Astrocyte of the cerebellum (primary cell): ENCODE measurements at places on chromosomes 7 and 10.

DNA sequence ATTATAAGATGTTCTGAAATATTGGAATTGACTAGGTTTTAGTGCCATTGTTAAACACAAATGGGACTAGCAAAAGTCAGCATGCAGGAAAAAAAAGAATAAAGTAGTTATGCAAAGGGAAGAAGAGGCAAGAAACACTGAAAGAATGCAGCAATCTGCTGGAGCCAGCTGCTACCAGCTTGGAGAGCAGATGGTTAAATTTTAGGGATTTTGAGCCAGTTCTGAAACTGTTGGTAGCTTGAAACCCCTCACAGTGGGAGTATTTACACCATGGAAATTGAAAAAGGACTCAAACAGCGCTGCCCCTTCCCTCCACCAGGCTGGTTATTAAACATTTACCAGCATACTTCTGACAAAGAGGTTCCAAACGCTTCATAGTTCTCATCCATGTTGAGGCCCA, 41.0 kb downstream of the SCRN1 start:
- DNase-seq = no peak

DNA sequence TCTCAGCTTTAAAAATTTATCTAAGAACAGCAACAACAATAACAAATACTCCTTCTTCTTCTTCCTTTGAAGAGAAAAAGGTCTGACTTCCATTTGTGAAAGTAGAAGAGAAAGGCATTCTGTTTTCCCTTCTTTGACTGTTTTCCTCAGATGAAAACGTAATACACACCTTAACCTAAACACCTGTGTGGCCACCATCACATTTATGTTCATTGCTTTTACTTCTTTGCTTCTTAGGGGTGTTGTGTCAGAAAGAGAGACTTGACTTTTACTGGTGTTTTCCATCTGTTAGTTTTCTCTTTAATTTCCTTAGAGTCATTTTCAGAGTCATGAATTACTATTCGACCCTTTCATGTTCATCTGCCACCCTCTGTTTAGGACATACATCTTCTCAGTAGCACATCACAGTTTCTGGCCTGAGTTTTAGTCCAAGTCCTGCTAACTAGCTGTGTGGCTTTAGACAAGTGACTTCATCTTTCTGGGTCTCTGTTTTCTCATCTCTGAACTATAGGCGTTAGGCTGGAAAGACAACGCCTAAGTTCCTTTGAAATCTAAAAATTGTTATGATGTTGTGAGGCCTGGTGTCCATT, 283.8 kb downstream of the GATA3 start:
- DNase-seq = no peak

DNA sequence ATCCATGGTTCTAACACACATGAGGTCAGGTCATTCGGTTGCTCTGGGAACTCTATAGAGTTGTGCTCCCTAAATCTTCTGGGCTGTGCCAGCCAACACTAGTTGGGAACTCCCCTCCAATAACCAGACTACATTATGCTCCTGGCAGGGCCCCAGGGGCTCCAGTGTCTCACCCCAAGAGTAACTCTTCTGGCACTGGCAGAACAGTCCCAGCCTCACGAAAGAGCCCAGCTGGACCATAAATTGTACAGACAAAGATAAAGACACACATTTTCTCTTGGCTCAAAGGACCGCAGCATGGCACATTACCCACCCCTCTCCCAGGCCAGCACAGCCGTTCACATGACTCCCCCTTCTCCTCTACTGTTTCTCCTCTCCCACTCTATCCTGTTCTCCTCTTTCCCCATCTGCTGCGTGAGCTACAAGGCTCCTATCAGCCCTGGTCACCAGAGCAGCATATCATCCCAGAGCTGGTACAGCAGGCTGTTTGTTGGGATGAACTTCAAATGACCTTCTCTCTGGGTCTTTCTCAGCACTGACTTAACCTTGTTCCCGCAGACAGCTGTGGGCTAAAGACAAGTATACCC, 230.6 kb downstream of the PLXNA4 start:
- no peak for DNase-seq

DNA sequence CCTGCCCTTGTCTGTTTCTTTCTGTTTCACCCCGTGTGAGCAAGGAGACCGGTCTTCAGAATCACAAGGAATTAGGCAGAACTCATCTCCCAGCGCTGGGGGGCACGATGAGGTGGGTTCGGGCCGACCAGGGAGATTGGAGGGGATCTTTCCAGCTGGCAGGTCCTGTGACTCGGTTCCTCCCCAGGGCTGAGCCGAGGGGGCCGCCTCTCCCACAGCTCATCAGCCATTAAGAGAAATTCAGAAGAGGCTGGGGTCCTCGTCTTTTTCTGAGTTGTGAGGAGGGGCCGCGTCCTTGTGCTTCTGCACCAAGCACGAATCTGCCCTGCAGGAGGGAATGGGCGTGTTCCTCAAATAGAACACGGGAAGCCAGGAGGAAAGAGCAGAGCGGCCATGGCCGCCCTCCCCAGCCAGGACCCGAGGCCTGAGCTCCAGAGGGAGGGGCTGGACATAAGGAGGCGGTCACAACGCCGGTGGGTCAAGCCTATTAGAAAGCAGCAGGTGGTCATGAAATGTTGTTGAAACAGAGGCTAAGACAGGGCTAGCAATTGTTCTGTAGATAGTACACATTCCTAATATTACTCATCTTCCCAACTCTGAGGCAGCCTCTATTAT, 125.3 kb downstream of the ADARB2 start:
- no peak for DNase-seq

GRCh38 chr10:29408847-29409240, 120.0 kb downstream of the LYZL1 start:
- no peak for DNase-seq

DNA sequence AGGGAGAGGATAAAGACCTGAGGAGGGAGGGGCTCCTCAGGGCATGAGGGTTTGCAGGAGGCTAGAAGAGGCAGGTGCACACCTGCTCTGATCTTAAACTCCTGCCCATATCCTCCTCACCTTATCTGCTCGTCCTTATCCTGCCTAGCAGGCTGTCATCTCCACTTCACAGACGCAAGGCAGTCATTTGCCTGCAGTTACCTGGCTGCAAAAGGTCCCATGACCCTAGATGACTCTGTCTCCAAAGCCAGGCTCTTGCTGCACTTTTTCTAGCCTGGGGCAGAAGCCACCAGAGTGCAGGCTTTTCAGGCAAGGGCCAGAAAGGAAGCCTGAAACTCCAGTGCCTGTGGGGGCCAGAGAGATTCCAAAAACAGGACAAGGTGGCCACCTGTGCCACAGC, 1.7 kb upstream of the ZNF853 start:
- DNase-seq = no peak

GRCh38 chr7:123355576-123356190, 155.9 kb upstream of the SLC13A1 start:
- peak; percentile 8 for DNase-seq

- no peak for DNase-seq
These were observed 1280.1 kb downstream of the TYW1 start for GRCh38 chr7:68276725-68277124.

DNA sequence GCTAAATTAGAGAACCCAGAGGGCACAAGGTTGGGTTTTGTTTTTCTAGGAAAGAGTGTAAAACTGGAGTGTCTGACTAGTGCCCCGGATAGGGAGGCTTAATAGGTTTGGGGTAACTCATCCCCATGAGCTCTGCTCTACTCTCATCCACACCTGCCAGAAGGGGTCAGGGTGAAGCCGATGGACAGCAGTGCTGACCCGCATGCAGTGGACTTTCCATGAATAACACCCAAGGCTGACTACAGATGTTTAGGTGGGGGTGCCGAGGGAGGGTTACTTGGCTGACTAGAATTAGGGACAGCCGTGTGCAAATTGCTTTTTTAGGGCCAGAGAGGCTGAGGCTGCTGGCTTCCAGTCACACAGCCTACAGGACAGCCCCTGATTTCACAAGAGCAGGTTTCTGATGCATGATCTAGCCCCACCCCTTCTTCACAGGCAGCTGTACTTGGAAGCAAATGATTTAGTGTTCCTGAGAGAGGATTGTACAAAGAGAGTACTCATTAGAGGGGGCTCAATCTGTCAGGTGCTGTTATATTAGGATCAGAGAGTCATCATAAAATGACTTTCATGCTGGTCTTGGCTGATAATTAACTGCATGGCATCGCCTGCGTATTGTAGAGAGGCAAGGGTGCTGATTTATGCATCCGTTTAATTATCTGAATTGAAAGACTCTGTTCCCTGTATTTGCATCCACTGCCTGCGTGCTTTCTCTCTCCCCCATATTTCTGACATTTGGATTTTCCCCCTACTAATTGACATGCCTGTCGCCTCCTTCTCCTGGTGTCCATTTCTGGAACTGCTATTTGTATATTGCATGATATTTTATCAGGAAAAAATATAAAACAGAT, 9.5 kb downstream of the INHBA start:
- no peak for DNase-seq

DNA sequence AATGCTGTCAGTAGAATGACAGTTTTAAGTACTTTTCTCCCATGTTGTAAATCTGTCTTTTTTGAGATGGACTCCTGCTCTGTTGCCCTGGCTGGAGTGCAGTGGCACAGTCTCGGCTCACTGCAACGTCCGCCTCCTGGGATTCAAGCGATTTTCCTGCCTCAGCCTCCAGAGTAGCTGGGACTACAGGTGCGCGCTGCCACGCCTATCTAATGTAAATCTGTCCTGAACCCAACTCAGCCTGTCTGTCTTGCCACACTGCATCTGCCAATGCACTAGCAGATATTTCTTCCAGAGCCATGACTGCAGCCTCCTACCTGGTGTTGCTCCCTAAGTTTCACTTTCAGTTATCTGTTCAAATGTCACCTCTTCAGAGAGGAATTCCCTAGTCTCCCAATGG, 264.1 kb downstream of the PHF14 start:
- DNase-seq = no peak

DNA sequence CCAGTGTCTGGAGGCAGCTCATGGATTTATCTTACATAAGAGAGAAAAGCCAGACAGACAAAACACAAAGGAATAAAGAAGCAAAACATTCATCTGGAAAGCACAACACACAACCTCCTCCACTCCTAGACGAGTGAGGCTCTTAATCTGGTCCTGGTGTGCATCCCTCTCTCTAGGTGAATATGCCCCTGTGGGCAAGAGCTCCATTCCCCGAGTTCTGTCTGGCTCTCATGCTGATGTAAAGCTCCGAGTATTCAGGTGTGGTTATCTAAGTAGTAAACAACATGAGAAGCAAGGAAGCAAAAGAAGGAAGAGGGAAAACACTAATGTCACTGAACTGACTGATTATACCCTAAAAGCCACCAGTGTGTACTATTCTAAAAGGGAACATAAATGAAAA, 47.9 kb upstream of the FEZF1 start:
- DNase-seq = no peak

GRCh38 chr7:96327429-96327828, 5.5 kb upstream of the SLC25A13 start:
- DNase-seq = no peak

- no peak for DNase-seq
These were observed 363.0 kb downstream of the LRRTM3 start for GRCh38 chr10:67288688-67289410.

DNA sequence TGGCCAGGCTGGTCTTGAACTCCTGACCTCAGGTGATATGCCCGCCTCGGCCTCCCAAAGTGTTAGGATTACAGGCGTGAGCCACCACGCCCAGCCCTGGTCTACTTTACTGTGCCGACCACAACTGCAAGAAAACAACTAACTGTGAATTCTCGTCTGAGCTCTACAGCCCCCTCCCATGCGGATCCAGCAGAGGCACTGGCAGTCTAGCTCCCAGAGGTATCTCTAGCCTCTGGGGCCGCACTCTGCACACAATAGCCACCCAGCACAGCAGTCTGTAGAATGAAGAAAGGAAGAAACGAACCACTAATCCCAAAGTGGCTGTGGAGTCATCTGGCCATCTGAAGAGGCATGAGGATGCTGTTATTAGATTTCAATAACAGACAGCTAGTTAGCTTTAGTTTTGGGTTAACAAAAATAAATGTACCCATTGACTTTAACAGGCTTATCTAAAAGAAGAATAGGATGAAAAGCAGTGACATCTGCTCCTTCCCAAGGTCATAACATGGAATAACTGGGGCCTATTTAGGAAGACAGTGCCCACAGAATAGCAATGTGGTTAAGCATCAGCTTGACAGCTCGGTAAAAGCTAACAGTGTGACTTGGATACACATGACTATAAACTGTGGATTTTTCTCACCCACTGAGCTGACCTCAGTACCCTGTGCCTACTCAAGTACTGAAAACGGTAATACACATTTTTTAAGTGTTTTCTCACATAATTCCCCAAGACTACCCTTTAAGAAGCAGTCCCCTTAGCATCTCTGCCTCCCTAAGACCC, 131.9 kb downstream of the TNS3 start:
- DNase-seq = no peak

DNA sequence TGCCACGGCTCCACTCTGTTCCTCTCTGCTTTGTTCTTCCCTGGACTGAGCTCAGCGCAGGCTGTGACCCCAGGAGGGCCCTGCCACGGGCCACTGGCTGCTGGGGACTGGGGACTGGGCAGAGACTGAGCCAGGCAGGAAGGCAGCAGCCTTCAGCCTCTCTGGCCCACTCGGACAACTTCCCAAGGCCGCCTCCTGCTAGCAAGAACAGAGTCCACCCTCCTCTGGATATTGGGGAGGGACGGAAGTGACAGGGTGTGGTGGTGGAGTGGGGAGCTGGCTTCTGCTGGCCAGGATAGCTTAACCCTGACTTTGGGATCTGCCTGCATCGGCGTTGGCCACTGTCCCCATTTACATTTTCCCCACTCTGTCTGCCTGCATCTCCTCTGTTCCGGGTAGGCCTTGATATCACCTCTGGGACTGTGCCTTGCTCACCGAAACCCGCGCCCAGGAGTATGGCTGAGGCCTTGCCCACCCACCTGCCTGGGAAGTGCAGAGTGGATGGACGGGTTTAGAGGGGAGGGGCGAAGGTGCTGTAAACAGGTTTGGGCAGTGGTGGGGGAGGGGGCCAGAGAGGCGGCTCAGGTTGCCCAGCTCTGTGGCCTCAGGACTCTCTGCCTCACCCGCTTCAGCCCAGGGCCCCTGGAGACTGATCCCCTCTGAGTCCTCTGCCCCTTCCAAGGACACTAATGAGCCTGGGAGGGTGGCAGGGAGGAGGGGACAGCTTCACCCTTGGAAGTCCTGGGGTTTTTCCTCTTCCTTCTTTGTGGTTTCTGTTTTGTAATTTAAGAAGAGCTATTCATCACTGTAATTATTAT, 1.2 kb downstream of the CLDN4 start:
- no peak for DNase-seq

- DNase-seq = no peak
These were observed 30.9 kb downstream of the LEP start for GRCh38 chr7:128271942-128272481.

DNA sequence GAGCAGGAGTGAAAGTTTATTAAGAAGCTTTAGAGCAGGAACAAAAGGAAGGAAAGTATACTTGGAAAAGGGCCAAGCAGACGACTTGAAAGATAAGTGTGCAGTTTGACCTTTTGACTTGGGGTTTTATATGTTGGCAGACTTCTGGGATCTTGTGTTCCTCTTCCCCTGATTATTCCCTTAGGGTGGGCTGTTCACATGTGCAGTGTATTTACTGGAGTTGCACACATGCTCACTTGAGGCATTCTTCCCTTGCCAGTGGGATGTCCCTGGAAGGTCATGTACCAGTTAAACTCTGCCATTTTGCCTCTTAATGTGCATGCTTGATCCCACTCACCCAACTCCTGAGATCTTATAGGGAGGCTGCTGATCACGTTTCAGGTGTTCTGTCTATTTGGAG, 23.4 kb upstream of the ARHGAP12 start:
- DNase-seq = no peak

- no peak for DNase-seq
These were observed 108.0 kb downstream of the DOCK1 start for GRCh38 chr10:127013211-127013656.
